ENCODE measurements at places on chromosomes 1 and 21.
A peak's percentile ranks its signal among the peaks of the same experiment; 100 is the strongest.

DNA sequence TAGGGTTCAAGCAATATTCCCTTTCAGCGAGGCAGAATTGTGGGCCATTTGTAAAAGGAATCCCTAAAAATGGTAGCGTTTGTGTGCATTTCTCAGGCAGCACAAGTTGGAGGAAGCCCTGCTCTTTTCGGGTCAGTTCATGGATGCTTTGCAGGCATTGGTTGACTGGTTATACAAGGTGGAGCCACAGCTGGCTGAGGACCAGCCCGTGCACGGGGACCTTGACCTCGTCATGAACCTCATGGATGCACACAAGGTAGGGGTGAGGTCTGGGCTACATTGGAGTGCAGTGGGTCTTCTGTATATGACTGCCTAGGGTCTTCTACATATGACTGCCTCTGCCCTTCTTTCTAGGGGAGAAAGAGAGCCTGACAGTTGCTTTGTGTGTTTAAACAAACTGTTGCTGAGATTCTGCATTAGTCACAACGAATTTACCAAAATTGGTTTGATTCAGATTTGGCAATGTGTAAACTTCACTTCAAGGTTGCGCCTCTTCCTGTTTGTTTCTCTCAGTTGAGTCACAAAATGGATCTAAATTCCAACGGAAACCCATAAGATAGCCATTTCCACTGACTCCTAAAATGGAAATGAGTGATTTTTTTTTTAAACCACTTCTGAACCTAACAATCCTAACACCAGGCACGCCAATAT, 40.4 kb upstream of the BMP8A start:
- DNase-seq, result no peak

DNA sequence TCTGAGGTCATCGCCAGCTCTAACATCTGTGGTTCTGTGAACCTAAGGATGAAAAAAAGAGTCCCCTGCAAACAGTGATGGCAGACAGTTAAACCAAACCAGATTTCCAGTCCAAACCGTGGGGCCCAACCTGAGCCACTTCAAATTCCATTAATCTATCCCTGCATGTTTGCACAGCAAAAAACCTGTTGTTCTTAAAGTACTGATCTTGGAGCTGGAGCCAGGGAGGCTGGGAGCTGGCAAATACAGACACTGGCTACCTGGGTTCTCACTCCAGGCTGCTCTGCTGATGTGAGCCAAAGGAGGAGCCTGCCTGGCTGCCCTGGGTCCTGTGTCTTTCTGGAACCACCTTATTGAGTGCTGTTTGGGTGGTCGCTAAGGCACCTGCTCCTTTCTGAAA, 16.4 kb downstream of the LDLRAD1 start:
- no peak for DNase-seq

DNA sequence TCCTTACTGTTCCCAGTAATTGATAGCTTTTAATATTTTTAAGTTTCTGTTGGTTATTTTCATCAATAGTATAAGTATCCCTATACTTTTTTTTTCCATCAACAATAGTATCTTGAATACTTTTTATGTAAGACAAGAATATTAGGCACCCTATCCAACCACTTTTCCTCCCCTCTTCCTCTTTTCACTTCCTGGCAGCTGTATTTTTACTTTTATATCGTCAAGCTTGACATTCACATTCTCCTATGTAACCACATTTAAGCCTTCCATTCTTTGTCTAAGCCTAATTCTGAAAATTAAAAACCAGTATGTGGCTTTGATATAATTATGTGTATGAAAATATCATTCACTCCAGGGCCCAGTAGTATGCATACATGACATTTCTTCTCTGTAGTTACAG, 9.3 kb downstream of the TMEM39B start:
- DNase-seq, result no peak

- DNase-seq, result no peak
These were observed 622.5 kb downstream of the PLA2G4A start for GRCh38 chr1:187451238-187451637.

GRCh38 chr1:93219443-93219842, 38.9 kb downstream of the CCDC18 start:
- no peak for DNase-seq

GRCh38 chr1:183273300-183273699, 87.2 kb downstream of the LAMC2 start:
- DNase-seq, result no peak

GRCh38 chr1:170692866-170693575, 29.1 kb downstream of the PRRX1 start:
- DNase-seq, result peak; percentile 78

DNA sequence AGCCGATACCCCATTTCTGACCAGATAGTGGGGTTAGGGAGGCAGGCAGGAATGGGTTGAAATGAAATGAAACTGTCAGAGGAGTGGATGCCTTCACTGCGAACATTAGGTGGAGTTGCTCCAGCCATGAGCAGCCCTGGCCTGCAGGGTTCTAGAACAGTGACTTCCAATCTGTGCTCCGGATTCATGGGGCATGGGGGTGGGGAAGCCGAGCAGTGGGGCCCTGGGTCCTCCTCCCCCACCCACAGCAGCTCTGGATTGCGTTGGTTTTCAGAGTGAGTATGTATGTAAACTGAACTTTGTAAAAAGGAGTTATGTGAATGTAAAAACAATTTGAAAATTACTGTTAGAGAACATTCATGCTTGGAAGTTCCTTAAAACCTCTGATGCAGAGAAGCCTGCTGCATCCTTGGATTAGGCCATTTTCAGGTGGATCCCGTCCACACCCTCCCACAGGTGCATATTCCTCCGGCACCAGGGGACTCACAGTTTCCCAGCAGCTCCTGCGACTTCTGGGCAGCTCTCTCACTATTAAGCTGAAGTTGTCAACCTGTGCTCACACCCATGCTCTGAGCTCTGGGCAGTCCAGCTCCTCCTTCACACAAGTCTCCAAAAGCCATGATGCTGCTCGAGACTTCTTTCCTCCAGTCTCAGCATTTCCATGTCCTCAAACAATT, 54.4 kb upstream of the EDN2 start:
- DNase-seq, result no peak

GRCh38 chr1:8424539-8425116, 106.7 kb downstream of the SLC45A1 start:
- no peak for DNase-seq

GRCh38 chr21:32858628-32859027, 87.1 kb upstream of the PAXBP1 start:
- no peak for DNase-seq

- DNase-seq, result no peak
These were observed 2.0 kb downstream of the RPL11 start for GRCh38 chr1:23693599-23693998.

GRCh38 chr21:27062443-27062842, 95.6 kb upstream of the ADAMTS5 start:
- no peak for DNase-seq

DNA sequence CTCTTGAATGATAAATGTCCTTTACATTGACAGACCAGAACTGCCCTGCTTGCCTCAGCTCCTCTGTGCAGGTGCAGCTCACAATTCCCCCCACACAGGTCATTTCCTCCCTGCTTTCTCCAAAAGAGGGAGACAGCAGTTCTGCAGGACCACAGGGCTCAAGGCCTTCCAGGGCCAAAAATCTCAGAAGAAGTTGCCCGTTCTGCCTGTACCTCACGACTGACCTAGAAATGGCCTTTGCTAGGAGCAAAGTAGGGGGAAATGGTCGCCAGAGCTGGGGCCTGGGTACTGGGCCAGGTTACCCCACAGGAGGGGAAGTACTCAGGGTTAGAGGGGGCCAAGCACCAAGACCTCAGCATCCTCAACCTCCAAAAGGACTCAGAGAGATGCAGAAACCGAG, 11.1 kb downstream of the RNU1-2 start:
- DNase-seq, result no peak

GRCh38 chr1:17561561-17561985, 22.1 kb downstream of the ARHGEF10L start:
- no peak for DNase-seq

DNA sequence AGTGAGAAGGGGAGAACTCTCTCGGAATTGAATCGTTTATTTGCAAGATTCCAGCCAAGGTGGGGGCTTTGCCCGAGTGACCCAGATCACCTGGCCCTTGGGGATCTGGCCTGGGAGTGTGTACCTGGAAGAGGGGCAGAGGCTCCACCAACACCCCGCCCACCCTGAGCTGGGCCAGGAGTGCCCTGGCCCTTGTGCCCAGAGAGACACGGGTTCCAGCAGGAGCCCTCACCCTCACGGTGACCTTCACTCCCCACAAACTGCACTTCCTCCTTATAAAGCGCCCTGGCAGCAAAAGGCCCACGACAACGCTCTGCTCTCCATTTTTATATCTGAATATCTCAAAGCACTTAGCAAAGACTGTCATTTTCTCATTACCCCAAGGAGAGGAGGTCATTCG, 16.6 kb downstream of the CASZ1 start:
- no peak for DNase-seq

- DNase-seq, result no peak
These were observed 3.3 kb upstream of the SSBP3 start for GRCh38 chr1:54409156-54410142.

DNA sequence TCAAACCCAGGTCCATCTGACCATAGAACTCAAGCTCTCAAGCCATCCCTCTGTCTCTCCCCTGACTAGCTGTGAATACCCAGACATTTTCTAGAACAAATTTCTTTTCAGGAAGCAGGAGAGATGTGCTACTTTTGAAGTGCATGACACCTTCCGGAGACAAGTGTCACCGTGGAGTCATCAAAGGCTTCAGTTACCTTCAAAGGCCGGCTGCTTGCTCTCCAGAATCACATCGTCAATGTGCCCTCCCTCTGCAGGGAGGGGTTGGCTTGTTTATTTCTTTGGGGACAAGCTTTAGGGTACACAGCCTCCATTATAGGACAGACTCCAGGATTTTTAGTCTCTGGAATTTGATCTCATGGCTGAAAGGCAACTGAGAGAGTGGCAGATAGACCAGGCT, 37.7 kb upstream of the IGSF21 start:
- no peak for DNase-seq

- no peak for DNase-seq
These were observed 16.5 kb upstream of the MAN1C1 start for GRCh38 chr1:25599969-25600610.

DNA sequence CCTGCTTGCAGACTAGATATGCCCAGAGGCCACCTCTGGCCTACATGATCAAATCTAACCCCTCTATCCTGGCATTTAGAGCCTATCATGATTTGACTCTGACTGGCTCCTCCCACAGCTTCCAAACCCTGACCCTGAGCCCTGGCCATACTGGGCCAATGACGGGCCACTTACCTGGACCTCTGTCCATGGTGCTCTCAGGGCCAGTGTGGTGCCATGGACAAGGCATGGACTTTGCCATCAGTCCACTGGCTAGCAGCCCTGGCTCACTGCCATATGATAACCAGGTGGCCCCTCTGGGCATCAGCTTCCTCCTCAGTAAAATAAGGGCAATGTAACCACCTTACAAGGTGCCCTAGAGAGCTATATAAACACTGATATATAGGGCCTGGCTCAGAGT, 713.4 kb downstream of the PTPRU start:
- DNase-seq, result no peak

DNA sequence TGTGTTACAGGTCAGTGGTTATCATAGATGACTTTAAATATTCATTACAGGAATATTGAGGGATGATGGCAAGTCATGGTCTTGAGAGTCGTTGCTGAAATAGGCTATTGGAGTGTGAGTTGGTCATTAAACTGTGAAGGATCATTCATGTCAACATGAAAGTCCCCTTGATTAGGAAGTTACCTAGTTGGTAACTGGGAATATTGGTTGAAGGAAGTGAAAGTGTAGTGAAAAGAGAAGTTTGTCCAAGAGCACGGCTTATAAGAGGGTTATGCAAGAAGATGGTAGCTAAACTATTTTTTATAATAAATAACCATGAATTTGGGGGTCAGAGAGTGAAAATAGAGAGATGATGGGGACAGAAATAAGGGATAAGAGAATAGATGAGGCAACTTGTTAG, 16.9 kb downstream of the CRB1 start:
- DNase-seq, result no peak

GRCh38 chr1:156203331-156203730, 9.4 kb downstream of the SLC25A44 start:
- DNase-seq, result no peak

GRCh38 chr21:35775778-35776544, 284.4 kb downstream of the SETD4 start:
- DNase-seq, result no peak

- no peak for DNase-seq
These were observed 27.1 kb downstream of the SHISAL2A start for GRCh38 chr1:52659851-52660596.

GRCh38 chr1:179807691-179808485, 64.8 kb downstream of the FAM163A start:
- DNase-seq, result no peak

- DNase-seq, result peak; percentile 26
These were observed 80.1 kb downstream of the HMGB4 start for GRCh38 chr1:33943978-33944377.

- no peak for DNase-seq
These were observed 882.4 kb upstream of the ADGRL2 start for GRCh38 chr1:80918380-80918779.

- DNase-seq, result no peak
These were observed 57.1 kb upstream of the SPOCD1 start for GRCh38 chr1:31872658-31873636.

GRCh38 chr1:162025541-162025940, 1.9 kb upstream of the OLFML2B start:
- DNase-seq, result no peak

- no peak for DNase-seq
These were observed 156.0 kb downstream of the PGBD5 start for GRCh38 chr1:230270185-230270558.

DNA sequence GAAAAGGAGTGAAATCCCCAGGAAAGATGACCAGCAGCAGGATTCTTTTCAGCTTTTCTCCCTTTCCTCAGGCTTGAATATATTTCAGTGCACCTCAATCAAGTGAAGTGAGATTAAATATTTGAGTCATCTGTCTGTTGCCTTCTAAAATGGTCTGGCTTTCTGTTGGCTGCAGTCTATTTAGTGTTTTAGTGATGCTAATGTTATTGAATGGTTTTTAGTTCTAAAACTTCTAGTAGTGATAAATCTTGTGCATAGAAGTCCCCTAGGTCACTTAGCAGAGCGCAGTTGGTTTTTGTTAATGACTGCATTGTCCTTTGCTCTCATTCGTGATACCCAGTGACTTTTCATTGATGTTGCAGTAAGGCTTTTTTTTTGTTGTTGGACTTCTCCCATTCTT, 53.5 kb downstream of the ITSN1 start:
- no peak for DNase-seq

DNA sequence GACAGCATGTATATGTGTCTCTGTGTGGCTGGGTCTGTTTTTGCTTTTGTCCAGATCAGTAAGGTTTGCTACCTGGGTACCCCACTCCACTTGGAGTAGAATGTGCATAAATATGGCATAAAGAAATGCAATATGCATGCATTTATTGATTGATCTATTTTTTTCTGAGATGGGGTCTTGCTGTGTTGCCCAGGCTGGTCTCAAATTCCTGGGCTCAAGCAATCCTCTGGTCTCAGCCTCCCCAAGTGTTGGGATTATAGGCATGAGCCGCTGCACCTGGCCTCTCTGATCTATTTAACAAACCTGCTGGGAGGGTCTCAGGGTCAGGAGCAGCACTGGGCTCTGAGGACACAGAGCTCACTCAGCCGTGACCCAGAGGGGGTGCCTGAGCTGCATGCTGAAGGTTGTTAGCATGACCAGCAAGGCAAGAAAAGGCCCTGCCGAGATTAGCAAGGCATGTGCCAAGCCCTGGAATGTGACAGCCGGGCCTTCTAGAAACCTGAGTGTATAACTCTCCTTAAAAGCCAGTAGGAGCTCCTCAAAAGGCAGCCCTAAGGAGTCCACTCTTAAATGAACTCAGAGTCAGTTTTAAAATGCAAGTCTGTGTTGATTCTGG, 22.5 kb downstream of the PCSK9 start:
- no peak for DNase-seq

GRCh38 chr1:54153535-54154439, 987 bp upstream of the CDCP2 start:
- peak; percentile 42 for DNase-seq

Data from fibroblast of skin of left biceps (primary cell).